D721Med (cell line): ENCODE measurements at places on chromosomes 6 and 20.

DNA sequence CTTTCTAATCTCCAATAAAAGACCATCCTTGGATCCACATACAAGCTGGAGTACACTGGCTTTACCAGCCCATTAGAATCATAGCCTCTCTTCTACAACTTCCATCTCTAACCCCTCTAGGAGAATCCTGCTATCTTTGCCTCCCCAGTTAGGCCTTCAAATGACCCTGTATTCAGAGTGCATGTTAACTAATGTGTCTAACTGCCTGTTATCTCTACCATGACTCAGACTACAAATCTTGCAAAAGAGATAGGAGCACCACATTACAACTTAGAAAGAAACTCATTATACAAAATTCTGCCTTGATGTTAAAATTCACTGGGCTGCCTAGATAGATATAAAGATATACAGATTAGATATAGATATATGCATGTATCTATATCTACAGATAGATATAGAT lies 28.2 kb downstream of the GPR63 start:
- DNase-seq, result no peak

DNA sequence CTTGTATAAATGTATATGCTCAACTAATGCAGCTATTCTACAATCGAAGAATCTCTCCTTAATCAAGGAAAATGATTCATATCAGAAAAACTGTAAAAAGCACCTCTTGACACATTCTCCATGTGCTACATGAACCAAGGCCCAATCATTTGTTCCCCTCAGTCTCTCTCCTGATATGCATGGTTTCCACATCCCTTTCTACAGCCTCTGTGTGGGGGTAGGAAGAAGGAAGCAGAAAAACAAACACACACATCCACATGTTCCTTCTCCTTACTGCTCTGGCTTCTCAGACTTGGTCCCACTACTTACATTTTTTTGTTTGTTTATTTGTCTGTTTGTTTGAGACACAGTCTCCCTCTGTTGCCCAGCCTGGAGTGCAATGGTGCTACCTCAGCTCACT lies 510.5 kb downstream of the PRKN start:
- no peak for DNase-seq

GRCh38 chr6:134835993-134836392 lies 113.9 kb downstream of the ALDH8A1 start:
- DNase-seq, result no peak

- DNase-seq, result no peak
Measured at GRCh38 chr20:50772420-50773185, 22.3 kb upstream of the BCAS4 start.

DNA sequence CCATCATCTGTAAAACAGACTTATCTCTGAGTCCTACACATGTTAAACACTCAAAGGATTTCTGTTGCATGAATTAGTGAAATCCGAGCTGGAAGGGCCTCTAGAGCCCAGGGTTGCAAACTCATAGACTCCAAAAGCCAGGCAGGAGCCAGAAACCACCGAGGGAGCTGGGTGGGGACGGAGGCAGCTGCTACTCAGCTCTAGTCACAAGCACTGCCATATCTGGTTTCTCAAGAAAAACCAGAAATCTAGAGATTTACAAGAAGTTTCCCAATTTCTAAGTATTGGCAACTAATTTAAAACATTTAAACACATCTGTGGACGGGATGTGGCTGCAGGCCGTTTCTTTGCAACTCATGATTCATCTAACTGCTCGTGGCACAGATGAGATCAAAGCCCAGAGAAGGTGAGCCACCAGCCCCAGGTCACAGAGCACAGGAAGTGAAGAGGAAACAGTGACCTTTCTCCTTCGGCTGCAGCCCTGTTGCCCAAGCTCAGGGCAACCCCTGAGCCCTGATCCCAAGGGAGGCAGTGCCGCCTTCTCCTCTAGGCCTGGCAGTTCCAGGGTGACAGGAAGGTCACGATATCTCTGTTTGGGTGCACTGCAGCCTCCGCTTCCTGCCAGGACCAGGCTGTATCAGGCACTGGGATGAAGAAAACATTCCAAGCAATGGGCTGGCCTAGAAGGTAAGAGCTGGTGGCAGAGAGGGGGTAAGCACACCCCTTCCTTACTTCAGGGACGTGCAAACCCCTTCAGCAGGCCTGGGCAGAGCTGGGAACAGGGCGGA lies 26.4 kb upstream of the PTGIS start:
- DNase-seq, result no peak

DNA sequence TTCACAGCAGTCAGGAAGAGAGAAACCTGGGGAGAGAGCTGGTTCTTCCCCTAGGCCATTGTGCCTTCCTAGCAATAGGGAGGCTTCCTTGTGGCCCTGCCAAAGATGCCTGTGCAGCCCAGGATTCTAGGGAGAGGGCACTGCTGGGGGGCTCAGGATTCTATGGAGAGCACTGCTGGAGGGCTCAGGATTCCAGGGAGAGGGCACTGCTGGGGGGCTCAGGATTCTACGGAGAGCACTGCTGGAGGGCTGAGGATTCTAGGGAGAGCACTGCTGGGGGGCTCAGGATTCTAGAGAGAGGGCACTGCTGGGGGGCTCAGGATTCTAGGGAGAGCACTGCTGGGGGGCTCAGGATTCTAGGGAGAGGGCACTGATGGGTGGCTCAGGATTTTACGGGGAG lies 25.8 kb downstream of the EDN3 start:
- no peak for DNase-seq

DNA sequence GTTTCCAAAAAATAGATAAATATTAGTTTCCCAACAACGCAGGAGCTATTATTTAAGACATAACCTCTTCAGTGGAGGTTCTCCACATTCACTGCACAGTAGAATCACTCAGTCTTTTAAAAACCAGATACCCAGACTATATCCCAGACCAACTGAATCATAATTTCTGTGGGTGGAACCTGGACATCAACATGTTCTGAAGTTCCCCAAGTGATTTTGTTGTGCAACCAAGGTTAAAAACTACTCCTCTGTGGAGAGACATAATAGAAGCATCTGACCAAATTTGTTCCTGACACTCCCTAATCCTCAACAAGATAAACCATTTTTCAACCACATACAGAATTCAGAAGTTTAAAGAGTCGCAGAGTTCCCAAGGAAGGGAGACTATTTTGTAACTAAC lies 42.3 kb downstream of the STK38 start:
- DNase-seq, result no peak

DNA sequence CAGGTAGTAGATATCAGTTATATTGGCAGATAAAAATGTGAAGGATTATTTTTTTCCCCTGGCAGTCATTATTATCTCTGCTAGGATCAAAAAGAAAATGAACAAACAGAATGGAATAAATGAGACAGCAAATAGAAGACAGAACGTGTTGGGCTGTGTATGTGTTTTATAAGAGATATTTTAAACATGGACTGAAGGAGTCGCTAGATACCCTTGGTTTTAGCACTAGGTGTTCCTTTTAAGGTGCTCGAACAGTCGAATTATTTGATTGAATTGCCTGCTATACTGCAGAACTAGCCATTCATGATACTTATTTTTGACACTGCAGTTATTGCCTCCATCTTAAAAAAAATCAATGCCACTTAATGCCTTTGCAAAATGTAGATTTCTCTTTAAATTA lies 3.7 kb downstream of the GRIK2 start:
- DNase-seq, result peak; percentile 31

DNA sequence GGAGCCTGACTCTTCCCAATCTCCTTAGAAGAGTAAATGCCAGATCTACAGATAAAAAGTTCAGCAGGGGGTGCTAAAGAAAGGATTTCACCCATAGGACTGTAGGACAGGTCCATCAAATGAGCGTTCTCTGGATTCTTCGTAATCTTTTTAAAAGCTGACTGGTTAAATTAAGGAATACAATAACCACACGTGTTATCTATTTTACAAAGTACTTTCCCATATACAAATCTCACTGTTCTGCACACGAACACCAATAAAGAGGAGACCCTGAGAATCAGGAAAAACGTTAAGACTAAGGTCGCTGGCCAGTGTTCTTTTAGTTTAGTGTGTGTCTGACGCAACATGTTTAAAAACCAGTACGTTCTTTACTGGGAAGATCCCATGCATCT lies 542 bp downstream of the TUBE1 start:
- no peak for DNase-seq

GRCh38 chr6:4899249-4900034 lies 104.4 kb downstream of the RPP40 start:
- DNase-seq, result no peak

DNA sequence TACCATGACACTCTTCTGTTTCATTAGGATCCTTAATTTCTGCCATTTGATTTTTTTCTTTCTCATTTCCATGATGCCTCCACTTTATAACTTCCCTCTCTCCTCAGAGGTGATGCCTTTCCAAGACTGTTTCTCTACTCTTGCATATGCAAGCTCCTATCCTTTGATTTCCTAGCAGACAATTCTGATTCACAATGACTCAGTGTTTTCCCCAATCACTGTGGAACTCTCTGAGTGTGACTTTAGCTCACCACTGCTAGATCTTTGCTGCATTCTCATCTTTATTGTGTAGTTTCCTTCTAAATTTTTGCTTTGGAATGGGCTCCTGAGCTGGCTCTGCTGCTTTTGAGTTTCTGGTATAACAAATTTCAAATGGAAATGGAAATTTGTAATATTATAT lies 184.9 kb downstream of the TINAG start:
- DNase-seq, result no peak

DNA sequence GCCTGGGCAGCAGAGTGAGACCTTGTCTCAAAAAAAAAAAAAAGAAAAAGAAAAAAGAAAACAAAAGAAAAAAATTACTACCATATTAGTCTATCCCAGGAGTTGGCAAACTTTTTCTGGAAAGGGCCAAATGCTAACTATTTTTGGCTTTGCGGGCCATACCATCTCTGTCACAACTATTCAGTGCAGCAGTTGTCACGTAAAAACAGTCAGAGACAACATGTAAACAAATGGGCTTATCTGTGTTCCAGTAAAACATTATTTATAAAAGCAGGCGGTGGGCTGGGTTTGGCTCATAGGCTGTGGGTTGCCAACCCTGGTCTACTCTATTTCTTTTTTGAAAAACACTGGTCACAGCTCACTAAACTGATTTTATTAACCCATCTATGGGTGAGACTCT lies 53.4 kb downstream of the EYA2 start:
- no peak for DNase-seq

- no peak for DNase-seq
Measured at GRCh38 chr6:114288701-114289495, 53.9 kb downstream of the HS3ST5 start.

- DNase-seq, result peak; percentile 69
Measured at GRCh38 chr6:30730601-30731435, 10.7 kb downstream of the TUBB start.

DNA sequence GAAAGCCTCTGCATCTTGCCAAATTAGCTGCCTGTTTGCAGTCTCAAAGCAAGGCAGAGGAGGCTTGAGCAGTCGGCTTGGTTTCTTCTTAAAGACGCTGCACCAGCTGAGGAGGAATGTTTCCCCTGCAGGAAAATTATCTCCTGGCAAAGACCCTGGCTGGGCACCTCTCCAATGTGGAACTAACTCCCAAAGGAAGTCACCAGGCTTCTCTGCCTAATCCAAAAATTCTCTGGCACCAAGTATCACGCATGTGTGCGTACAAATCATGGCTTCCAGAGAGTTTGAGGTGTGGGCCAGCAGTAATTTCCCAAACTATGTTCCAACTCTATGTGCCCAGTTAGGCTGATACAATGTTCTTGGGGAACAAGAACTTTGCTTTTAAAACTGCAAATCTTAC lies 176.2 kb downstream of the KIF16B start:
- no peak for DNase-seq

DNA sequence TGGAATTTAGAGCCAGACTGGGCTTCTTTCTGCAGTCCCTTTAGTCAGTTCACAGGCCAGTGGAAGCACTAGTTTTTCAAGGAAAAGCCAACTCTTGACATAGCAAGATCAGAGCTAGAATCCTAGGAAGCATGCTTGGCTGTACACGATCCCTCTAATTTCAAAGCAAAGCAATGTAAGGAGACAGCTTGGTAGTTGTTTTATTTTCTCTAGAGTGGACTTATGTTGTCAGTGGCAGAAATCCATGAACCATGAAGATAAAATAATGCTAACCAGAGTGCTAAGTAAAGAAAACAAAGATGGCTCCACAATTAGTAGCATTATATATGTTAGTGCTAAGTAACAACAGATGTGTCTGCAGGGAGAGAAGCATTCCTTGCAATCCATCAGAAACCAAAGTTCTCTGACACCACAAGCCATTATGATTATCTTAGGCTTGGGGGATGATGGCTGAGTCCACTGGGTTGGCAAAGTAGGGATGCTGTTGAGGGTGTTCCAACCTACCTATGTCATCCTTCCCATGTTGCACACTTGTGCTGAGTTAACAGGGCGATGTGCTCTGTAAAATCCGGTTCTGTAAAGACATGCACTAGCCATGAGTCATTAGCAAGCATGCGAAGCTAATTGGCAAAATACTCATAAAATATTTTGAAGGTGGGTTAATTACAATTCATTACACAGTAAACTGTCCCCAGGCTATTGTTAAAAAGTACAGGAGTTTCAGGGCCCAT lies 115.2 kb downstream of the BMP2 start:
- no peak for DNase-seq

DNA sequence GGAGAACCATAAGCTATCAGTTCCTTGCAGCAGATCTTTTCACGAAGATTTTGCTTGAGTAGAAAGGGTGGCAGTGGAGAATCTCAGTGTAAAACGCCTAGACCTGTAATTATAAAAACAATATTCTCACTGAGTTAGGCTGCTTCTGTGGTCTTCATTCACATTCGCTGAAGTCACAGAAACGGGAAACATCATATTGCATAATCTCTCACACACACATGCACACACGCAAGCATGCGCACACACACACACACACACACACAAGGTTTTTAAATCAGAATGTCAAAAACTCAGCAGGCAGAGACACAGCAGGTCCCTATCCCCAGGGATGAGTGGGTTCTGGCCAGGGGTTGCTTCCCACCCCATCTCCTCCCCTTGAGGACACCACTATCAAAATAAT lies 175.5 kb downstream of the ATXN1 start:
- no peak for DNase-seq

GRCh38 chr6:154815938-154816820 lies 83.0 kb downstream of the SCAF8 start:
- DNase-seq, result no peak

DNA sequence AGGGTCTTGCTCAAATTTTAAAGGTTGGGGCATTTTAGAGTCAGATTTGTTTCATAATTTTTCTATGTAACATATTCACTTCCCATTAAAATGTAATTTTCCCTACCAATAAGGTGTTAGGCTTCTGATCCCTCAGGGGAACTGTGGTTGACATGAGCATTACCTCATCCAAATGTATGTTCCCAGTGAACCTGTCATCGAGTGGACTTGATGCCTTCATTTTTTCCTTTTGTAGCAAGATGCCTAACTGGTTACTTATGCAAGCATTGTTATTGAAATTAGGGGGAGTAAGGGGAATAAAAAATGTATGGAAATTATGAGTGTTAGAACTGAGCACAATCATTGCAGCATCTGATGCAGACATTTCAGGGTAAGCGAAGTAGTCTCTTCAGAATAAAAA lies 360.5 kb downstream of the BCKDHB start:
- DNase-seq, result no peak

GRCh38 chr20:45405571-45406259 lies 2.4 kb upstream of the DBNDD2 start:
- DNase-seq, result no peak
